ENCODE measurements at places on chromosomes 7 and 10.

DNA sequence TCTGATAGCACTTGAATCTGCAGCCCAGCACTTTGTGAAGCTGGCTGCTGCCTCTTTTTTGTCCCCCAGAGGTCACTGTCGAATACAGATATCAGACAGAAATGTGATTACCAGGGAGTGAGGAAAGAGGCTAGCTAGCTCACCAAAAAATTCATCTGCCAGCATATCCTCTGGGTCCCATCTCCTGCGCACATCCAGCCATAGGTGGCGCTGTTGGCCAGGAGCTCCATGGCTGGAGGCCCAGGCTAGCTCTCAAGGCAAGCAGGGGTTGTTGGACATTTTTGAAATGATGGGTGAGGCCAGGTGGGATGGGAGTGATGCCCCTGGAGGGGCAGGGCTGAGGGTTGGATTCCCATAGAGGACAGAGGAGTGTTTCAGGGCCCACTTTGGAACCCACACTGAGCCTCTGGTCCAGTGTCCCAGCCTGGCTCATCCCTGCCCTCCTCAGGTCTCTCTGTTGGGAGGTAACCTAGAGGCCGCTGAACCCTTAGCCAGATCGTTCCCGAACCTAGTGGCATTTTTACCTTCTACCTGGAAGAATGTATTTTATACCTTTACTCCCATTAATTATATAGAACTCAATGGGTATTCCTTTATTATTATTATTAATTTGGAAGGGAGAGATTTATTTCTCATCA, 14.8 kb downstream of the DPCD start:
- DNase-seq = peak; percentile 65

- DNase-seq = no peak
These were observed 64.0 kb downstream of the INPP5A start for GRCh38 chr10:132601567-132601966.

- DNase-seq = no peak
These were observed 86.0 kb upstream of the FAM20C start for GRCh38 chr7:106356-106755.

GRCh38 chr7:12287901-12288300, 76.8 kb downstream of the TMEM106B start:
- DNase-seq = no peak

- DNase-seq = no peak
These were observed 118.5 kb downstream of the NKX6-2 start for GRCh38 chr10:132667342-132668047.

GRCh38 chr7:44396931-44397545, 71.6 kb upstream of the CAMK2B start:
- DNase-seq = no peak

GRCh38 chr10:10677479-10677878, 340.2 kb upstream of the CELF2 start:
- DNase-seq = no peak

GRCh38 chr7:72217151-72217550, 195.0 kb downstream of the CALN1 start:
- no peak for DNase-seq

DNA sequence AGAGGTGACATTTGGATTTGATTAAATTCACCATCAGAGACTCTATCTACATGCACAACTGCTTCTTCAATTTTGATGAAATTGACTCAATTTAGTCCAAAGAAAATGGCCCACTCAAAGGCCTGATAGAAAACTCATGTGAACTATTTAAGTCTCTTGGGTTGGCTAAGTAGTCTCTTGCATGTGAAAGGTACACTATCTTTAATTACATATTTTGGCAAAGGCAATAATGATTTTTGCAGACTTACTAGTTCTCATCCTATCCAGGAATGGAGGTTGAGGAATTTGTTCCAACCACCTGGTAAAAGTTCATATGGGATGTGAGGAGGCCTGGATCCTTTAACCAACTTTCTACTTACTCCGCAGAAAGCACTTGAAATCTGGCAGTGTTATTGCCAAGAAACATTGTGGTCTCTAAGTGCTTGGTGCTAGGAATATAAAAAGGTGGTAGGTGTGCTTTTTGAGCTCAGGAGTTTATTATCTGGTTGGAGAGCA, 618.6 kb upstream of the MKI67 start:
- no peak for DNase-seq

- DNase-seq = no peak
These were observed 114.5 kb upstream of the INHBA start for GRCh38 chr7:41817386-41817785.

GRCh38 chr7:87216701-87217508, 2.6 kb downstream of the TMEM243 start:
- DNase-seq = no peak

DNA sequence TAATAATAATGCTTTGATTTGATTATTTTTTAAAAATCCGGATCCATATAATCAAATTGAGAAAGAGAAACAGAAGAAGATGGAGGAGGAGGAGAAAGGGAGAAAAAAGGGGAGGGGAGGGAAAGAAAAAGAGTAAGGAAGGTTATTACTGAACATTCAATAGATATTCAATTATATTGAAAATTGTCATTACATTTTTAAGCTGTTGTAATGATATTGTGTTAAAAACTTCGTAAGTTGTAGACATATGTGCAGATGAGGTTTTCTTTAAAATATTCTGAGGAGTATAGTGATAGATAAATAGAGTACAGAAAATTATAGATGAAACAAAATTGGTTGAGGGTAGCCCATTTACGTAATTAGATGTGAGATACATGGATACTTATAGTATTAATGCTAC, 933.0 kb upstream of the PHF14 start:
- DNase-seq = no peak

DNA sequence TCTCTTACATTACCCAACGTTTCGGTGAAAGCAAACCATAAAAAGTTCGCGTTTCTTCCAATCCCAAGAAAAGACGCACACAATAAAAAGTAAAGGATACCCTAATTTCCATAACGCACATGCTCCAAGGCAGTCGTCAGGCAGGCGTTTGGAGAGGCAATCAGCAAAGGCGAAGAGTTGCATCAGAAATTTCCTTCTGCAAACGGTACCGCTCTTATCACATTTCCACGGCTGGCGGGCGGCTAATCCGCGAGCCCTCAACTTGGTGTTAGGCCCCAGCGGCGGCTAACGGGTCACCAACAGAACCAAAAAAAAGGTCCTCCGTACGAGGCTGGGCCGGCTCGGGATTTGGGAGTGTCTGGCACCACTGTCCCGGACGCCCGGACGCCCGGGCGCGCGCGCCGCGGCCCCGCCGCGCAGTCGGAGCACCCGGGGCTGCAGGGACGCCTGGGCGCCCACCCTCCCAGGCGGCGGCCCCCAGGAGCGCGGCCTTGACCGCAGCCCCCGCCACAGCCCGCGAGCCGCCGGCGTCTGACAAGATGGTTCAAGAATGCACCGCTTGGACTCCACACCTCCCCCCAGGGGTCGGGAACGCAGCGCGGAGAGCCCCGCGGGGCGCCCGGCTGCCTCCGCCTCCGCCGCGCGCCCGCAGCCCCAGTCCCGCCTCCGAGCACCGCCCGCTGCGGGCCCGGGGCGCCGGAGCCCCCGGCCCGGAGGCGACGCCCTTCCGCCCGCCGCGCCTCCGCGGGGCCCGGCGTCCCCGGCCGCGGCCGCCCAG, 9.8 kb upstream of the GRB10 start:
- DNase-seq = no peak

DNA sequence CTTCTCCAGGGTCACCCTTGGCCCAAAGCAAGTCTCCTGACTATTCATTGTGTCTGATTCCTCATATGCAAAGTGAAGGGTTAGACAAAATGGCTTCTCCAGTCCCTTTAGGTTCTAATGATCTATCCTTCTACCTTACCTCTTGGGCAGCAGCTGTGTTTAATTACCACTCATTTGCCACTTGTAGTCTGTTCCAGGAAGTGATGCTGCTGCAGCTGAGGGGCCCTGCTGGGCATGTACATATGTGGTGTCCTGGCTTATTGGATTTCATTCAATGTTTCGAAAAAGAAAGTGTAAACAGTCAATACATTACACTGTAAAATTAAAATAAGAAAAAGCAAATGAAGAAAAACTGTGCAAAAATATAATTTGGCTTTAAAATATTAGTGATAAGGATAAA, 36.6 kb downstream of the SCIN start:
- DNase-seq = no peak

DNA sequence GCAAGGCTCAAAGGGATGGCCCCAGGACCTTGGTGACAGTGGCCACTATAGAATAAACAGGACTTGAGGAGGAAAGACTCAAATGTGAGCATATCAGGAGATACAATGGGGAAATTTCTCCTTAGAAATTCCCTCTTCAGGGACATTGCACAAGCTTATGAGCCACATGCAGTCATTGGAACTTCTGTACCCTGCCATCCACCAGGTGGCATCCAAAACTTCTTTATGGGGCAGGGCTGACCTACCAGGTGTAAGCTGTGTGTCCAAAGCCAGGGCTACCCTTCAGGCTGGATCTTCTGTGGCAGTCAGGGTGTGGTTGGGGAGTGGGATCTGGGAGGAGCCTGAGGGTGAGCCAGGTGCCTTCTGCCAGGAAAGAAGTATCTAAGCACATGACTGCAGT, 36.6 kb upstream of the LRRC18 start:
- DNase-seq = no peak

DNA sequence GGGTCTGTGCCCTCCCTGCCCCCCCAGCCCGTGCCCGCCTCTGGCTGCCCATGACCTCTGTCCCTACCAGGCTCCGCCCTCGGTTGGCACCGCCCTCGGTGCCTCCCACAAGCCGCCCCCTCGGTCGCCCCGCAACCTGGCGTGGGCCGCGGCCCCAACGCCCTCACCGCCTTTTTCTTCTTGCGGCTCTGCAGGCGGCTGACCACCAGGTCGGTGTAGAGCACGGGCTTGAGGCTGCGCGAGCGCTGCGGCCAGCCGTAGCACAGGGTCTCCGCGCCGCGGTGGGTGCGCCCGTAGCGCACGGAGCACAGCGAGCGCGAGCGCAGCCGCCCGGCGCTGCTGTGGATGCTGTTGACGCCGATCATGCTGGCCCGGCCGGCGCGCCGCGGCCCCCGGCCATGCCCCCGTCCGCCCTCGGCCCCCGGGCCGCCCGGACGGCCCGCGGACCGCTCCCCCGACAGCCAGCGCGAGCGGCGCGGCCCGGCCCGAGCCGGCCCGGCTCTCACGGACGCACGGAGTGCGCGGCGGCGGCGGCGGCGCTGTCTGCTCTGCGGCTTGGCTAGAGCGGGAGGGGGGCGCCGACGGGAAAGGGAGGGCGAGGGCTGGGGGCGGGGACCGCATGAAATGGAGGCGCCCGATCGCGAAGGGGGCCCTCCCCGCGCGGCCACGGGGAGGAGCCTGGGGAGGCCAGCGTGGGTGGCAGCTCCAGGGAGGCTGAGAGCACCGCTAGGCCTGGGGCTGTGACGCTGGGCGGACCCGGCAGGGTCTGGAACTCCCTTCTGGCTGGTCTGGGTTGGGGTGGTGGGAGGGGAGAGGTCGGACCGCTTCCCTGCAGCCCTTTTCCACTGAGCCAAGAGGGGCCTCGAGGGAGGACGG, 9.6 kb downstream of the PSD start:
- peak; percentile 60 for DNase-seq

GRCh38 chr10:11986593-11987216, 55.9 kb downstream of the UPF2 start:
- no peak for DNase-seq

GRCh38 chr10:130647341-130647740, 511.1 kb downstream of the GLRX3 start:
- no peak for DNase-seq

GRCh38 chr10:121998462-121998861, 9.5 kb downstream of the TACC2 start:
- DNase-seq = no peak

DNA sequence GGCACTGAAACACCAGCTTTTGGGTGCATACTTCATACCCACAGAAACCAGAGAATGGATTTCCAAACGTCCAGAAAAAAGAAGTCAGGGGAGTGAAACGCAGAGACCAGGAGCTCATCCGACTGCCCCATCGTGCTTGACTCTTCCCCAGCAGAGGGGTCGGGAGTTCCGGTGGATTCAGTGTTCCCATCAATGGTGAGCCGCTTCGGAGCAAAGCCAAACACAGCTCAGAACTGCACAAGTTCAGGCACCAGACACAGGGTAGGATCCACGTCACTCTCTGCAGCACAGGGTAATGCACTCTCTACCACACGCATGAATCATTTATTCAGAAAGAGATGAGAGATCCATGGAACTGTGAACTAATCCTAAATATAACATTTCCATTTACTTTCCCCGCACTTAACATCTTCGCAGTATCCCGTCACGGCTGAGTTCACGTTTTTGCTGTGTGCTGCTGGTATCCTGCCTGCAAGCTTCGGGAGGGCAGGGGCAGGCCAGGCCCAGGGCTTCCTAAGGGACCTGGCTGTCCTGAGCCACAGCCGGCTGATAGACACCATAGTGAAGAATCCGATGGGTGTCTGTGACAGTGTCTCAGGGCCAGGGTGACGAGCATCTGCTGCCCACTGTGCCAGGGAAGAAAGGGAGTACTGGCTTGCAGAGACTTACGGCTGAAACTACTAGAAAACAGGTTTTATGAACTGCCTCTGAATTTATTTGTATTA, 545.3 kb downstream of the PTPRN2 start:
- no peak for DNase-seq

GRCh38 chr10:127973791-127974311, 66.9 kb downstream of the PTPRE start:
- DNase-seq = no peak

- no peak for DNase-seq
These were observed 1172.9 kb upstream of the AUTS2 start for GRCh38 chr7:68425377-68425776.

GRCh38 chr7:140031364-140031763, 31.4 kb downstream of the PARP12 start:
- no peak for DNase-seq

- no peak for DNase-seq
These were observed 63.4 kb downstream of the HPSE2 start for GRCh38 chr10:99172128-99172738.

GRCh38 chr7:107560898-107561516, 2.7 kb downstream of the COG5 start:
- DNase-seq = no peak

- no peak for DNase-seq
These were observed 21.7 kb upstream of the PWWP2B start for GRCh38 chr10:132375116-132375794.

GRCh38 chr10:104622598-104623209, 18.4 kb upstream of the SORCS3 start:
- DNase-seq = no peak

- no peak for DNase-seq
These were observed 207.2 kb downstream of the SKAP2 start for GRCh38 chr7:26657206-26657641.

GRCh38 chr10:3749600-3749999, 35.4 kb downstream of the KLF6 start:
- DNase-seq = no peak
